NCI-H69 (cell line): ENCODE measurements at places on chromosomes 4 and X.

GRCh38 chrX:19388741-19389140 is 45.0 kb downstream of the PDHA1 start:
- no peak for DNase-seq

DNA sequence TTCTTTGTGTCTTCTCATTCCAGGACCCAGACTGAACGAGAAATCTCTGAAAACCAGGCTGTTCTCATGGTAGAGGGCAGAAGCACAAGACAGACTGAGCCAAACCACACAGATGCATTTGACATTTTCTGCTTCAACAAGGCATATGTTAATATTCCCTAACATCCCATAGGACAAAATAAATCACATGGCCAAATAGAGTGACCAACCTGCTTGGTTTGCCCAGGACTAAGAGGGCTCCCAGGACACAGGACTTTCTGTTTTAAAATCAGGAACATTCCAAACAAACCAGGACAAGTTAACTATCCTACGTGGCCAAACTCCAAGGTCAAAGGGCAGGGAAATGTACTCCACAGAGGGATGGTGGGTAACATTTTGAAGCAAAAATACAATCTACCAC is 11.7 kb downstream of the CTPS2 start:
- DNase-seq = no peak

DNA sequence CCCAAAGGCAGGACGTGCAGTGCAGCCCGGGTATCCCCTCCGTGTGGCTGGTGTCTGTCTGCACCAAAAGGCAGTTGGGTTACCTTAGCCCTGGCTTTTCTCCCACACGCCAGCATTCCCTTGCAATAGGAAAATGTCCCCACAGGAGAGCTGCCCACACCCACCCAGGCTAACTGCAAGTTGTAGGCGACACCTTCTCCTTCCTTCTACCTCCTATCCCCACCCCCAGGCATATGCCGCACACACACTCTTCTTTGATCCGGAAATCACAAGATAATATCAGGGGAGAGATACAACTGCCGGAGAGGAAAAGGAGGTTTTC is 444 bp upstream of the APBB2 start:
- no peak for DNase-seq

- DNase-seq = no peak
Observed at GRCh38 chr4:120418146-120418545, 351.5 kb upstream of the MAD2L1 start.

GRCh38 chr4:25753239-25753638 is 97.6 kb downstream of the SLC34A2 start:
- DNase-seq = no peak

GRCh38 chrX:78624962-78625909 is 33.9 kb downstream of the RTL3 start:
- no peak for DNase-seq

- no peak for DNase-seq
Observed at GRCh38 chr4:78618436-78618835, 66.9 kb downstream of the ANXA3 start.

GRCh38 chr4:114783215-114783595 is 184.6 kb downstream of the UGT8 start:
- DNase-seq = peak; percentile 54

DNA sequence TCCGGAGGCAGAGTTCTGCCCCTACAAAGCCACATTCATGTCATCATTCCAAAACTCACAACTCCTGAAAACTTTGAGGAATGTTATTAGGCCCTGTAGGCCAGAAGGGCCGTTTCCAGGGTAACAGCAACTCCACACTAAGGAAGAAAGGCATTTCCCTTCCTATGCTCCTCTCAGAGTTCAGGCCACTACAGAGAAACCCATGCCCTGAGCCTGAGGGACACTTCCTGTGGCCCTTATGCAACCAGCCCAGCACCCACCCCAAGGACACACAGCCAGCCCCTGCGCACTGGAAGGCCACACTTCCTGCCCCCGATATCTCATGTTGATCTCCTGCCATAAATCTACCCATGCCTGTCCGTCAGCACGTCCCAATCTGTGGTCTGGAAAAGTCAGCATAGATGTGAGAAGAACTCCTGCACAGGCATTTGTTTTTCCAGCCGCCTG is 289.3 kb downstream of the BCOR start:
- no peak for DNase-seq

DNA sequence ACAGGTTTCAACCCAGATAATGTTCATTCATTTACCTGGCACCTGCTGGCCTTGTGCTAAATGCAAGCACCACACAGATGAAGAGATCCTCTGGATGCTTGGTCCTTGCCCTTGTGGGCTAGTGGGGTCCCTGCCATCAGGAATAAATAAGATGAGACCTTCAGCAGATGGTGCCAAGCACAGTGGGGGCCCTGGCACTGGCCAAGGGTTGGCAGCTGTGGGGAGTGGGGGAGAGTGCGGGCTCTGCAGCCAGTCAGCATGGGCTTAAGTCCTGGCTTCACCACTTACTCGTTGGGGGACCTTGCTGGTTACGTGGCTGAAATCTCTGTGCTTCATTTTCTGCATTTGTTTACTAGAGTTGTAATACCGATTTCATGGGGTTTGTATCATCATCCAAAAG is 6.9 kb downstream of the LAP3 start:
- no peak for DNase-seq

DNA sequence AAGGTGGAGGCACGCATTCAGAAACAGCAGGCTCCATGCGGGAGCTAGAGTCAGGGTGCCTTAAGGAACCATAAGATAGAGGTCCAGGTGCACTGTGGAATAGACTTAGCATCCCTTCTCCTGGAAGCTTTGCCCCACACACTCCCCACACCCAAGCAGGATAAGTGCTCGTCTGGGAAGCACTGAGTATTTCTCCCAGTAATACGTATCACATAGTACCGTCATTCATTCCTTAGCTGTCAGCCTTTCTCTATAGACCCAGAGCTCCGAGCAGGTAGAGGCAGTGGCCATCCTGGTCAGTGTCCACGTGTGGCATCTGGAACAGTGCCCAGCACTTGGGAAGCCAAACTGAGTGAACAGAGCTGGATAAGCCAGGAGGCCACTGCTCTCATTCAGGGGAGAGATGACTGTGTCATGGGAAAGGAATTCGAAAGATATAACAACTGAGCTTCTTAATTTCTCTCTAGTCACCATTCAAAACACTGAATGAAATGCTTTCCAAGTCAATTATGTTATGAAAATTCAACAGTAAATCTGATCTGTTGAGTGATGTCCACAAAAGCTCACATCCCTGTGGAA is 9.9 kb downstream of the APBB2 start:
- no peak for DNase-seq

DNA sequence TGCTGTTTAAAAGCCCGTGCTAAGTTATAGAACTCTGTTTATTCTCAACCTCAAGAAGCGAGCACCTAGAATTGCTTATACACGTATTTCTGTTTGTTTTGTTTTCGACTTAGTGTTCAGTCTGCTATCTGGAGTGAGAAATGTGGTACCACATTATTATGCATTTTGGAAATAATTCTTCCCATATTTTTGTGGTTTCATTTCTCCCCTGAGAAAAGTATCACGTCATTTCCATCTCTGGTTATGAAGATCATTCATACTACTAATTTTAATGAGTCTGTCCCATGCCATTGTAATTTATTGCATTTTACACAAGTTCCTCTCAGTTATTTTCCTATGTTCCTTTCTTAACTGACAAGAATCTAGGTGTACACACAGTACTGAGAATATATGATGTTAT is 186.0 kb downstream of the DCHS2 start:
- DNase-seq = no peak

DNA sequence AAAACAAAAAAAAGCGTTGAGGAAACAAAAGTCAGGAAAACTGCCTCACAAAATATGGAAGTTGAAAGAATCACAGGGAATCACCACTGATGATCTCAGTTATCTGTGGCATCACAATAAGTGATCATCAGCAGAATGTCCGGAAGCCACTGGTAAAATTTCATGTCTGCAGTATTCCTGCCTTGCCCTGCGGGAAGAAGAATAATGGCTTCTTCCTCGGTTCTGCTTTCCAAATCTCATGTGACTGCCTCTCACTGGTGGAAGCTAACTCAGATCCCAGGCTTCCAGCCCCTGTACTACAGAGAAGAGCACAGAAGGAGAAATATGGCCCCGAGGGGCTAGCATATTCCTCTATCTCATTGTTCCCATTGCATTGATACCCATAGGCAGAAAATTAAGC is 12.7 kb upstream of the ZNF330 start:
- no peak for DNase-seq

GRCh38 chr4:2787230-2788100 is 5.4 kb upstream of the SH3BP2 start:
- DNase-seq = no peak

DNA sequence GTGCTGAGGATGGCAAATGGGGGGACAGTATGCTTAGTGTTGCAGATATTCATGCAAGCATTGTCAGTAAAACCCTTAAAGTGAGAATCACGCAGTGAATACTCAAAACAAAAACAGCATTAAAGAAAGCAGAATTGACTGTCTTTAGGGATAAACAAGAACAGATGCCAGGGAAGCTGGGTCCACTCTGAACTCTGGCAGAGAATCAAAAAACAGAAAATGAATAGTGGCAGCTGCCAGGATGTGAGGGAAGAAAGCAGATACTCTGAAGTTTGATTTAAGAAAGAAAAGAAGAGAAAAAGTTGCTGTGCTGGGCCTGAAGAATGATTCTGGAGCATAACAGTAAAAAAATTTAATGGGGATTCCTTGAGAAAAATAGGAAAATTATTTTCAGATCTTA is 131.5 kb downstream of the GABRA2 start:
- DNase-seq = no peak

DNA sequence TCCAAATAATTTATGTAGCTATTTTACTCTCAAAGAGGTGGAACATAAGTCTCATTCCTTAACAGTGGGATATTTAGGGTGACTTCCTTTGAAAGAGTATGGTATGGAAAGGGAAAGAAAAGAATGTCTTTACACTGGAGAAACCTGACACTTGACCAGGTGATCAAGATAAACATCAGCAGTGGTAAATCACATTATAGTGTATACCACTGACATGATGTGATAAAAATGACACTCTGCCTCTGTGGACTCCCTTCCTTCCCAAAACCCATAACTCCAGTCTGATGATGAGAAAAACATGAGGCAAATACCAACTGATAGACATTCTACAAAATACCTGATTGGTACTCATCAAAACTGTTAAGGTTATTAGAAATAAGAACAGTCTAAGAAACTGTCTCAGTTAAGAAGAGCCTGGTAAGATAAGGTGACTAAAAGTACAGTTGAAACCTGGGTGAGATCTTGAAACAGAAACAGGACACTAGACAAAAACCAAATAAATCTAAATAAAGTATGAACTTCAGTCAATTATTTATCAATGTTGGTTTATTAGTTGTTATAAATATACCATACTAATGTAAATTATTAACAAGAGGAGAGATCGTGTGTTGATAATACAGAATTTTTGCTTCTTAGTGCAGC is 144.2 kb upstream of the PCDH18 start:
- peak; percentile 23 for DNase-seq

GRCh38 chr4:36485885-36486284 is 204.5 kb downstream of the DTHD1 start:
- no peak for DNase-seq

DNA sequence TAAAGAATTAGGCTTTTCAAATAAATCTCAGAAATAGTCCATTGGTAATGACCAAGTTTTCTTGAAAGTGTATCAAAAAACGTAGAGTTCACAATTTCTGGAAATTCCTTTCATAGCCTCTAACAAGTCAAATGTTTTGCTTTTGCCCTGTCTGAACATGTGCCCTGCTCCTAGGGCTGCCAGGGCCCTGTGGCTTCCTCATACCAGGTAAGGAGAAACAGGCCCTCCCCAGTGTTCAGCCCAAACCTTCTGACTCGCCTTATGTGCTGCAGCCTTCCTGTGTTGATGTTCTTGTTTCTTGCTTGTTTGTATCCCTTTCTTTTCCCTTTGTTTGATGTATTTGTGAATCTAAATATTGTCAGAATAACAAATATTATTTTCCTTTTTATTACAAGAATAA is 146.1 kb upstream of the PACRGL start:
- DNase-seq = no peak

GRCh38 chr4:77376788-77377460 is 219.9 kb downstream of the CCNG2 start:
- no peak for DNase-seq

DNA sequence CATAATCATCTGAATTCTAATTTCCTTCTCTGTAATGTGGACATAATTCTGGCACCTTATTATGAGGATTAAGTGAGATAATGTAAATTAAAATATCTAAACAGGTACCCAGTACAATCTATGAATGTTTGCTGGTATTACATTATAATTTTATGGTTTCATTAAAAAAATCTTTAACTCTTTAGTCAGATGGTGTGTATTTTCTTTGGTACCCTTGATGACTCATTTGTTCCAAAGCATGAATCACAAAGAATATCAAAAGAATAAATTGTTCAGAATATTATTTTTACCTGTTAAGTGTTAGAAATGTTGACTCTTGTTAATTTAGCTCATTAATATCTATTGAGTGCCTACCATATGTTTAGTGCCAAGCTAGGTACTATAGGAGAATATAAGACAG is 74.3 kb downstream of the SNX25 start:
- DNase-seq = no peak

GRCh38 chr4:129326571-129327460 is 230.9 kb downstream of the C4orf33 start:
- DNase-seq = peak; percentile 87

- no peak for DNase-seq
Observed at GRCh38 chrX:155682834-155683233, 70.1 kb upstream of the TMLHE start.

DNA sequence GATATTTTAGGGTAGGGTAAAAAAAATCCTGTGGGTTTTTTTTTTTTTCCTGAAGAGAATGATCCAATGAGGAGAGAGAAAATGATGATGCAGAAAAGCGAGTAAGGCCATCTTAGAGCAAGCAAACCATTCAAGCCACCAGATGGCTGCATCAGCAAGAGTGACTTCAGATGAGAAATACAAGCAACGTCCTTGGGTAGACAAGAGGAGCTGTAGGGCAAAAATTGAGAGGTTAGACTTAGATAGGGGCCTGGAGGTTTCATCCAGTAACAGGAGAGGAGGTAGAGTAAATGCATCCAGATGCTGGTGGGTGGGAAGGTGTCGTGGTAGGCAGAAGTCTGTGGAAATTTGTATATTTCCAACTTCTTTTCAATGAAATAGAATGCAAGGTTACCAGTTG is 14.6 kb downstream of the FTHL17 start:
- no peak for DNase-seq

- DNase-seq = peak; percentile 58
Observed at GRCh38 chr4:118265312-118266144, 87.3 kb downstream of the PRSS12 start.

DNA sequence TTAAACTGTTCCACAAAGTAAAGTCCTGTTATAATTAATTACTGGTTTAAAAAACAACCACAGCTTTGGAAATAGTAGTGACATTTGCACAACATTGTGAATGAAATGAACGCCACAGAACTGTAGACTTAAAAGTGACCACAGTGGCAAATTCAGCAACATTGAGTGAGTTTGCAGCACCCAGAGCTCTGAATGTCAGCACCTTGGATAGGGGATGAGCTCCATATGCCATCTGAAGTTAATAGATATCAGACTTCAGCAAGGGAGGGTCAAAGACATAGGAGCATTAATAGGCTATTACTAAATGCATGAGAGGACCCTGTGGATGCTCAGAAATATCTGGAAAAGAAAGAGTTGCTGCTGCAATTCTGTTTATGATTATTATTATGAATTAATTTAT is 55.3 kb upstream of the KCNIP4 start:
- no peak for DNase-seq
